ENCODE measurements at places on chromosomes 3 and 15.

GRCh38 chr3:73796382-73796781 lies 171.6 kb upstream of the PDZRN3 start:
- no peak for DNase-seq

DNA sequence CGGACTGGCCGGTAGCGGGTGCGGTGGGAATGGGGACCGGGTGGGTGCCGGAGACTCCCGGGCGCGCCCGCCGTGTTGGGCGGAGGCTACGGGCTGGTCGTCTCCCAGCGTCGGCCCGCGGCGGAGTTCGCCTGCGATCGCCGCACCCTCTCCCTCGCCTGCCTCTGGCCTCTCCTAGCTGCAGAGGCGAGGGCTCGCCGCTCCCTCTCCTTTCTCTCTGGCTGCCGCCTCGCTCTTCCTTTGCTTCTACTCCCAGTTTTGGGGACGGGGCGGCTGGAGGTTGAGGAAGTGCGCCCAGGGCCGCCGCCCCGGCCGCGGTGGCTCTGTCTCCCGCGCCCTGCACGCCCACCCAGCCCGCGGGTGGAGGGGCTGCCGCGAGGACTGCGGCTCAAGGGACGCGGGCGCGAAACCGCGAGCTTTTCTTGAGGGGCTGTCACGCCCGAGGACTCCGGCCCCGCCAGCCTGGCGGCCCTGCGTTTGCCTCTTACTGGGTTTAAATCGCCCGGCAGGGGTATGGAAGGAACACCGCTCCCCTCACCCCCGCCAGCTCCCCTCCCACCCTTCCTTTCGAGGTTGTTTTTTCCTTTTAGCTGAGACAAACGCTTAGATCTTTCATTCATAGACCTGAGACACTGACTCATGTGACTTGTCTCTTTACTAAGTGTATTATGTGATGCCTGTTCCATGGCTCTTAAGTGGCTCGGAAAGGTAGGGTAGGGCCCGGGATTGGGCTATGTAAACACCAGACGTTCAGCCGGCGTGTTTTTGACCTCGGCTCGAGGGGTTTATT lies 654 bp downstream of the PIK3CA start:
- DNase-seq, result peak; percentile 23

DNA sequence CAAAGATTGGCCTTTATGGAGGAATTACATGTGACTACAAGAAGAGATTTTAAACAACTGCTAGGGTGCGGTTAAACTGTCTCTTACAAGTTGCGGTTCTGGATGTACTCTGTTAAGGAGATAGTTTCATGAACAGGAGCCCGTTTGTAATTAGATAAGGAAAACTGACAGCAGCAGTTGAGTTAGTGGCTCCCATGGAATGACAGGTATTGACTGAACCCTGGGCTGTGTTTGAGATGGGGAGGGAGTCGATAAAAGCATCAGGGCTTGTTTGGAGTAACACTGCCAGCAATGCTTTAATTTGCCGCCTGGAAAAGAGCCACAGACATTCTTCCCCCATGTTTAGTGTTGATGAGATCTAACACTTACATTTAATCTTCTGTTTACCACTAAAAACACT lies 139.9 kb downstream of the ROBO2 start:
- DNase-seq, result no peak

DNA sequence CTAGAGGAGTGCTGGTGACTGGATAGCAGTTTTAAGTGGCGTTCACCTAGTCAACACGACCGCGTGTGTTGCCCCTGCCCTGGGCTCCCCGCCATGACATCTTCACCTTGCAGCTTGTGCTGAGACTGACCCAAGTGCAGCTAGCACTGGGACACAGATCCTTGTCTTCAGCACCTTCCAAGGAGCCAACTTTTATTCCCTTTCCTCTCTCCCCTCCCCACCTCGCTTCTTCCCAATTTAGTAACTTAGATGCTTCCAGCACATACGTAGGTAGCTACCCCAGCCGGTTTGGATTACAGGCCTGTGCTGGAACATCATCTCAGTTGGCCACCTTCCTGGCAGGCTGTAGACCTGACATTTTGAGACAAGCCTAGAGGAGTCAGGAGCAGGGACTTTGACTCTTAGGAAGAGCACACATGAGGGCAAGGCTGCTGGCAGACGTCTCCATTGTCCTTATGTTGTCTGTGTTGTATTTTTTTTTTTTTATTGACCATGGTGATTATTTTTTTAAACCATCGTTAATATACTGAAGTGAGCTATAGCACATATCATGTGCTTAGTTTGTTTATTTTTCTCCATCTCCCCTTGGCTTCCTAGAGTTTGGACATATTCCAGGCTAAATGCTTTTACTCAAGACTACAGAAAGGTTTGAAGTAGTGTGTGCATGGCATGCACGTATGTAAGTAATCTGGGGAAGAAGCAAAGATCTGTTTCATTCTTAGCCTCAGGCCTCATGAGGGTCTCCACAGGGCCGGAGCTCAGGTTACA lies 61.1 kb downstream of the AAGAB start:
- DNase-seq, result no peak

DNA sequence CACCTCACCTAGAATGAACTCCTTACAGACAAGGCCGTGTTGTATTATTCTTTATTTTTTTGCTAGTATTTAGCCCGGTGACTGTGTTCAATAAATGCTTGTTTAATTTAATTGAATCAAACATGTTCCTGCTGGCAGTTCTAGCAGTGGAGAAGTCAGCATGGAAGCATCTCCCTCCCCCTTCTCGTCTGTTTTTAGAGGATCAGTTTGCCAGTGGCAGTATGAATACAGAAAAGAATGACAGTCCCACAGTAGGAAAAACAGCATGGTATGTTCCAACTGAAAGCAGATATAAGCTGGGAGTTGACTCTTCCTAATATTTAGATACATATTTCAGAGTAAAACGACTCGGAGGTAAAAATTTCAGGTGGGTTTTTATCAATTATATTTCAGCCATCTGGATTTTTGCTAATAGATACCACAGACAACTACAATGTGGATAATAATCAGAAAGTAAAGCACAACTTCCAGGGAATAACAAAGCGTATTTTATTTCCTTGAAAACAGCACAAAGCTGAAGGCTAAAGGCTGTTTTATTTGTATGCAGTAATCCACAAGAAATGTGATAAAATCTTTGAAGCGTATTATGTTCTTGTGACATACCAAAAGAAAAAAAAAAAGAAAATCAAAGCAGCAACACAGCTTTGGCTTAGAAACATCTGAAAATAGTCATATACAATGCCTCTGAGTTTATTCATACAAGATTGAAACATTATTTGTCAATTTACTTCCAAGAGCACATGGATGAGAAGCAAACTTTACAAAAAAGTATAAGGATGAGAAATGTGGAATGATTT lies 244.5 kb upstream of the KCNMB2 start:
- no peak for DNase-seq

- no peak for DNase-seq
Observed at GRCh38 chr15:99440551-99441443, 125.0 kb upstream of the MEF2A start.

- no peak for DNase-seq
Observed at GRCh38 chr3:105527535-105527934, 160.8 kb downstream of the ALCAM start.

DNA sequence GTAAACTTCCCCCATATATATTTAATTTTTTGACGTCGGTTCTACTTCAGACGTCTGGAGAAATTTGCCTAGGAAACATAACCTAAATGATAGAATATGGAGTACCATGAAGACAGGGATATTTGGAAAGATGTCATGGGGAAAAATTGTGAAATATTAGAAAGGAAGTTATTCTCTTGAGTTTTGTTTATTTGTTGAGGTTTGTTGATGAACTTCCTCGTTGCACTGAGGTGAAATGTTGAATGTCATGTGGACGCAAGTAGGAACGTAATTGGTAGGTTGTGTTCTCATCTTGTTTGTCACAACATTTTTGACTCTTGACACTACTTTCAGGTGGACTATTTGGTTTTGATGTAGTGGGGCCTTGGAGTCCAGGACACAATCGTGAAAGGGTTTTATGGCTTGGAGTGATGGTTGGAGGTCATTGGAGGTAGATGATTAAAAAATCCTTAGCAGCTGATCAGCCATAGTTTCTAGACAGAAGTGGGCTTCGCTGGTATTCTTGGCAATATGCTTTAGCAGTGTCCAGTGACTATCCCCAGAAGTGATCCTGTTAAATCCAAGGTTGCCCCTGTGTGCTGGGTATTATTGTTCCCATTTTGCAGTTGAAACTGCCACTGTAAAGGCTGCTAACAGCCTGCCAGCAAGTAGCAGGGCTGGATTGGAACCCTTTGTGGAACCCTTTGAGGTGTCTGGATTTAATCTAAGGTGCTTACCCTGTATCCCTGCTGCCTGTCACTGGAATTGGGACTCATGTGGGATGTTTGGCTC lies 1.5 kb downstream of the ABHD5 start:
- no peak for DNase-seq

DNA sequence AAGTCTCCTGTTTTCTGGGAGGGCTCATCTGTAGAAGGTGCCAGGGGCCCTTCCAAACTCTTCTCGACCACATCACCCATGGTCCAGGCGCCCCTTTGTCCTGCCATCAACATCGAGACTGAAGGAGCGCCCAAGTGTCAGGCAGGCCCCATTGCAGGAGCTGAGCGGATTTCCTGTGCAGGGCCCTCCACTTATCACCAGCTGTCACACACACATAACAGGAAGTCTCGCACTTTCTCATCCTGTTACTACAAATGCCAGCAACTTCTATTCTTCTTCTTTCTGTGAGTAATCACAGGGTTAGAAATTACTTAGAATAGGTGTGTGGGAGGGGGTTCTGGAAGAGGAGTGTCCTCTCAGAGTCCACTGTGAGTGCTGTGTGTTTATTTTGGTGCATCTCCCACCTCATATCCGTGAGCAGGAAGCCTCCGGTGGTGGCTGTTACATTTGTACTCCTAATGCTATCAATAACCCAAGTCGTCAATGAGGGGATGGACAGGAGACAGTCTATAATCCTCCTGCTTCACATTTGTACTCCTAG lies at the start of gene KLHL6:
TSS of gene KLHL6 (minus strand) at position 166 of the 541 bp plus-strand sequence. CDS start at position 113, 53 bp downstream.
- DNase-seq, result no peak

DNA sequence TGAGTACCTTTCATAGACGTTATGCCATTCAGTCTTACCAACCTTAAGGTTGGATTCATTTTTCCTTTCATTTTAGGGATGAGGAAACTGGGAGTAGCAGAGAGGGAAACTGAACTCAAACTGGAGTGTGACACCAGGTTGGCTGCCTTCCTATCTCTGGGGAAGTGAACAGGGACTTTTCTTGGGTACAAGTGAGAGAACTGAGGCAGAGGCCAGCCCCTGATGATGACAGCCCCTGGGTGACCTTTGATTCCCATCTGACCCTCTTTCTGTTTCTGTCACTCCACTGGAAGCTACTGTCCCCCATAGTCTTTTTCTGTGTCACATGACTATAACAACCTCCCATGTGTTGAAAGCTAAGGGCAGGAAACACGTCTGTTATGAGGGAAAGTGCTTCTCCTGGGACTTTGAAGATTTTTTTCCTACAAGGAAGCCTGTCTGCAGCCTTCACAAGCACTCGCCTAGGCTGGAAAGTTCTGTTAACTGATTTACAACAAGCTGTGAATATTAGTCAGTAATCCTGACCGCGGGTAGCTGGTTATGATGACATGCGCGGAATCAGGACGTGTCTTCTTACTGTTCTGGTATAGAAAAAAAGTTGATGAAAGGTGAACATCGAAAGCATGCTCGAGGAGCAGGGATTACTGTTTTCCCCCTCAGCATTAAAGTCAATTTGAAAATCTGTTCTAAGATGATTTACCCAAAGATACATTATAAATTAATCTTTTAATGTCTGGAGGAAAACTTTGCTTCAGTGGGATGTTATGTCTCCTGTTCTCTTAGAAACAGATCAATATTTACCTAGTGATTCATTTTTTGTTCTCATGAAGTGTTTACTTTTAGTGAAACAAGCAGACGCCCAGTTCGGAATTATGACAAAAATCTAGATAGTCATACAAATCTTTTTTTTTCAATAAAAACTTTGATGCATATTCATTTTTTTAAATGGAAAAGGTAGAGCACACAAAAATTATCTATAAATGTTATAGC lies 31.5 kb downstream of the ABHD2 start:
- DNase-seq, result peak; percentile 46

DNA sequence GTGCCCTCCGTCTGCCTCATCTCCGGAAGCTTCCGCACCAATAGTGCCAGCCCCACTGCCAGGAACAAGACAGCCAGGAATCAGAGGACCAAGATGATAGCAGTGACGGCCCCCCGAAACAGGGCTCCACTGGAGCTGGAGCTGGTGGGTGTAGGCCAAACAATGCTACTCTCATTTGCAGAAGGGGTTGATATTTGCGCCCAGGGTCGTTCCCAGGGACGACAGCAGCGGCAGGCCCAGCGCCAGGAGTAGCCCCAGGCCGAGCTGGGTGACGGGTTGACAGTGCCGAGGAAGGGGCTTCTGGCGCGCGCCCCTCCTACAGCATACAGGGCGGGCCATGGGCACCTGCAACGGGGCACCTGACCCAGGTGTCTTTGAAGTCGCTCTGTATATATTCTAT lies 301.4 kb downstream of the CNTN6 start:
- no peak for DNase-seq
